ENCODE measurements at places on chromosomes 7 and 10. TPM values are rescaled to one million over a fixed set of nuclear protein-coding genes. Genes with fewer than 3 reads are reported as not detected.
A peak's percentile ranks its signal among the peaks of the same experiment; 100 is the strongest.

ZNF107 gene
- 13.5 TPM for total RNA-seq

GIMAP7 gene
- total RNA-seq, result 51.4 TPM

CTAGE4 gene
- 1.4 TPM for total RNA-seq

PPP1R3A gene
- total RNA-seq, result not detected

- peak; percentile 33 for DNase-seq
- H3K36me3 ChIP-seq, result no peaks in the 10 kb centered on the region
- no peak overlapping the region for H3K27ac ChIP-seq
Measured at GRCh38 chr7:1046722-1047679, 2.7 kb downstream of the GPR146 start.

GRCh38 chr10:14676732-14677131, 98.0 kb downstream of the FAM107B start:
- no peak for DNase-seq
- H3K36me3 ChIP-seq, result no peaks in the 10 kb centered on the region
- H3K4me3 ChIP-seq, result no peak overlapping the region
- H3K4me1 ChIP-seq, result no peaks in the 10 kb centered on the region
- no peaks in the 10 kb centered on the region for H3K27me3 ChIP-seq

DNA sequence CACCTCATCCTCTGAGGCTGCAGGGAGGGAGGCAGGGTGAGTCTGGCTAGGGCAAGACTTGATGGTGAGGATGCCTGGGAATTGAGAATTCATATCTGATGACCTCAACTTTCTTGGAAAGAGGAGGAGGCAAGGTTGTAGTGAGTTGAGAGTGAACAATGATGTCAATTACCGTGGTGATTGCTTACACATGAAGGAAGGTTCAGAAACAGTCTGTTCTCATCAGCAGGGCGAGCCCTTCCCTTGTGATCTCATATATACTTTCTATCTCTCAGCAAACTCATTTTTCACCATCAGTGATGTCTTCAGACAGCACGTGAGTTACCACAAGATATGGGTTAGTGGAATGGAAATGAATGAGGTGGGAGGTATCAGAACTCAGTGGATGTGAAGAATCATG, 20.1 kb upstream of the COL13A1 start:
- DNase-seq, result no peak
- H3K4me3 ChIP-seq, result no peak overlapping the region
- no peaks in the 10 kb centered on the region for H3K27me3 ChIP-seq
- no peaks in the 10 kb centered on the region for H3K4me1 ChIP-seq
- H3K36me3 ChIP-seq, result no peaks in the 10 kb centered on the region

GRCh38 chr10:125024497-125025234, 82.7 kb downstream of the ZRANB1 start:
- H3K4me1 ChIP-seq, result no peaks in the 10 kb centered on the region
- H3K36me3 ChIP-seq, result no peaks in the 10 kb centered on the region
- no peaks in the 10 kb centered on the region for H3K27me3 ChIP-seq
- DNase-seq, result no peak
- no peak overlapping the region for H3K4me3 ChIP-seq
- H3K27ac ChIP-seq, result no peak overlapping the region

DNA sequence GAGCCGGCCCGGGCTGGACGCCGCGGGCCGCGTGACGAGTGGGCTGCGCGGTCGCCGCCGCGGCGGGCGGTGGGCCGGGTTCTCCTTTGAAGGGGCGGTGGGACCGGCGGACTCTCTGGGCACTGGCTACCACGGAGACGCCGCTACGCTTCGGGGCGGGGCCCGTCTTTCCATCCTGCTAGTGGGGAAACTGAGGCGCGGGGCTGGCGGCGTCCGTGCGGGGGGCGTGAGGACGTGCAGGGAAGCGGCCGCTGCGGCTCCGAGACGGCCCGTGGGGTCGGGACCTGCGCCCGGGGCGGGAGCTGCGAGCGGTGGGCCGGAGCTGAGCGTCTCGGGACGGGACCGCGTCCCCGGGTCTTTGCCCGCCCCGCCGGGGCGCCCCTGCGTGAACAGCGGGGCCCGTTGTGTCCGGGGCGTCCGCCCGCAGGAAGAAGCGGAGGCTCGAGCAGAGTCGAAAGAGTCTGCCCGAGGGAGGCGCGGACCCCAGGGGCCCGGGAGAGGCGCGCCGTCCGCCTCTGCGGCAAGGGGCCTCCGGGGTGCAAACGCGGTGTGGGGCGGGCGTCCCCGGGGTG, 548 bp upstream of the BNIP3 start:
- no peaks in the 10 kb centered on the region for H3K36me3 ChIP-seq
- DNase-seq, result no peak
- peak overlapping the region; percentile 37 for H3K4me3 ChIP-seq
- H3K4me1 ChIP-seq, result peaks cover 39% of the 10 kb centered on the region
- no peaks in the 10 kb centered on the region for H3K27me3 ChIP-seq

DNA sequence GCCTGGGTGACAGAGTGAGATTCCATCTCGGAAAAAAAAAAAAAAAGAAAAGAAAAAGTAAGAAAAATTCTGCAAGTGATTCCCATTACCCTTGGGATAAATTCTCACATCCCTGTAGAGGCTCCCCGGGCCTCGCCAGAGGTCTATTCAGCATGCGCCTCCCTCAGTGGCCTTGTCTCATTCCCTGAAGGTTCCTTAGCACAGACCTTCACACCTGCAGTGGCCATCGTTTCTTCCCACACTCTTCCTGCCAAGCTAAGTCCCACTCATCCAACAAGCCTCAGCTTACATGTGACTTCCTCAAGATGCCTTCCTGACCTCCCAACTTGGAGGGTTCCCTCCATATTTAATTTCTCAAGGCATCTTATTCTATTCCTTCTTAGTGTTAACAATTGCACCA, 20.9 kb upstream of the BAG3 start:
- H3K27me3 ChIP-seq, result no peaks in the 10 kb centered on the region
- DNase-seq, result no peak
- no peaks in the 10 kb centered on the region for H3K36me3 ChIP-seq
- H3K27ac ChIP-seq, result no peak overlapping the region
- H3K4me3 ChIP-seq, result no peak overlapping the region
- no peaks in the 10 kb centered on the region for H3K4me1 ChIP-seq
